ENCODE measurements at places on chromosomes 13 and 19.

DNA sequence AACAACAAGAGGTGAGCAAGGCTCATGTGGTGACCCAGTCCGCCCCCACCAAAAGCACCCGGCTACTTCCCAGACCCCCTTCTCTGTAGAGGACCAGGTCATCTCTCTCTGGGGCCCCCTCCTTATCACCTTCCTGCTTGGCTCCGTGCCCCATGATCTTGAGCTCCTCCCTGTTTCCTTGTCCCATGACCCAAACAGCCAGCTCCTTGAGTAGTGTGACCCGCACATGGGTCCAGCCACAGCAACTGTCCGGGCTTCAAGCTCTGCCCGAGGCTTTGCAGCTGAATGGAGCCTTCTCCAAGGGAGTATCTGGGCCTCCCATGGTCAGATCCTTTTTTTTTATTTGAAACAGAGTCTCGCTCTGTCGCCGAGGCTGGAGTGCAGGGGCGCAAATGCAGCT, 61.8 kb downstream of the MYO9B start:
- DNase-seq = no peak

DNA sequence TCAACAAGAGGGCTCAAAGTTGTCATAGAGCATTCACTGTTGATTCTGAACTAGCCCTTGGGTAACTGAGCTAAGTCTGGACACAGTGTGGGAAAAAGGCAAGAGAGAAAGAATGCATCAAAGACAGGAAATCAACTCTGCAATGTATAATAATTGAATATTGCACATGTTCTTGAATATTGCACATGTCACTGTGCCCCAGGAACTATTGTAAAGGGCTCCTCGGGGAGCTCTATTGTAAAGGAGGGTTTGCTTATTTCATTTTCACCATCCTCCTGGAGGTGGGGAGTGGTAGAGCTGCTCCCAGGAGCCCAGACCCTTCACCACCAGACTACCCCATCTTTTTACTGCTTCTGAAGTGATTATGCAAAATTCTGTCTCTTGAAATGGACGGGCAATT, 44.4 kb upstream of the ITM2B start:
- no peak for DNase-seq

GRCh38 chr19:8342316-8342683, 762 bp downstream of the KANK3 start:
- DNase-seq = no peak

DNA sequence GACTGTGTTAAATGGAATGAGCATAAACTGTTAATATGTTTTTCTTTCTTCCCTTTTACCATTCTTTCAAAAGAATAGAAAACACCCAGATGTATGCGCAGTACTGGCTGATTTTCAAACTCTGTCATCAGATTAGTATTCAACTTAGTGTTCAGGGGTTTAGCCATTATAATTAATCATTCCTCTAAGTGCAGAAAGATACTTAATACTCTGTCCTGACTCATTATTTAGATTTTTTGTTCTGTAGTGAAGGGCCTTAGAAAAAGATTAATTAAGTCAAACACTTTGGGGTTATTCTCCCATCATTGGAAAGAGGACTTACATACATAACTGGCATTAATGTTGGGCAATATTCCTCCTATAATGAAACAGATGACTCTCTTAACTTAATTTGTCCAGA, 1316.7 kb upstream of the SLC10A2 start:
- DNase-seq = no peak

DNA sequence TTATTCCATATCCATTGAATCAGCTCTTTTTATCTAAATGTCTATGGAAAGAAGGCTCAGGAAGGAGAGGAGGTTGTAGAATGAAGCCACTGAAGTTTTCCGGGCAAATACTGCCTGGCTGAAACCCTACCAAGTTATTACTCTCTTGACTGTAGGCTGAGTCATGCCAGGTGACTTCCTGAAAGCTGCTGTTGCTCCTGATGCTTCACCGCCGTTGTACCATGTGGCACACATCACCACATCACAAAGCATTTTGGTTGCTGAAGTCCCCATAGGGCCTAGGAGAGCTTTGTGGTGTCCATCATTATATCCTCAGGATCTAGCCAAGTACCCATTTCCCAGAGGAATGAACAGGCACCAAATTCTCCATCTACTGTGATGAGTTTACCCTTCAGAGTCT, 11.1 kb upstream of the TDRD12 start:
- no peak for DNase-seq

GRCh38 chr19:7373862-7374261, 25.1 kb downstream of the ARHGEF18 start:
- no peak for DNase-seq

DNA sequence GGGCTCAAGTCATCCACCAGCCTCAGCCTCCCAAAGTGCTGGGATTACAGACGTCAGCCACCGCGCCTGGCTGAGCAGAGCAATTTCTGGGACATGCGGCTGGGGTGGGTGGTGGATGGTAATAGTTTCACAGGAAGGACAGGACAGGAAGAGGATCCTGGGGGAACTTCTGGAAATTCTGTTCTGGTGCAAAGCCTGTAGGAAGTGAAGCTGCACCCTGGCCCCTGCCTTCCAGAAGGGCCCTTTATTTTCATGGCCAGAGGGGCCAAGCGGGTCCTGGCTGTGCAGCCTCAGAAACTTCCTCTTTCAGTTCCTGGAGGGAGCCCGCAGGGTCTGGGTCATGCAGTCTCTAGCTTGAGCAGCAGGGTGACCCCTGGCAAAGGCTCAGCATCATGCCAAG, 15.7 kb downstream of the FEM1A start:
- DNase-seq = no peak

- no peak for DNase-seq
These were observed 1.8 kb downstream of the THOP1 start for GRCh38 chr19:2787115-2787514.

DNA sequence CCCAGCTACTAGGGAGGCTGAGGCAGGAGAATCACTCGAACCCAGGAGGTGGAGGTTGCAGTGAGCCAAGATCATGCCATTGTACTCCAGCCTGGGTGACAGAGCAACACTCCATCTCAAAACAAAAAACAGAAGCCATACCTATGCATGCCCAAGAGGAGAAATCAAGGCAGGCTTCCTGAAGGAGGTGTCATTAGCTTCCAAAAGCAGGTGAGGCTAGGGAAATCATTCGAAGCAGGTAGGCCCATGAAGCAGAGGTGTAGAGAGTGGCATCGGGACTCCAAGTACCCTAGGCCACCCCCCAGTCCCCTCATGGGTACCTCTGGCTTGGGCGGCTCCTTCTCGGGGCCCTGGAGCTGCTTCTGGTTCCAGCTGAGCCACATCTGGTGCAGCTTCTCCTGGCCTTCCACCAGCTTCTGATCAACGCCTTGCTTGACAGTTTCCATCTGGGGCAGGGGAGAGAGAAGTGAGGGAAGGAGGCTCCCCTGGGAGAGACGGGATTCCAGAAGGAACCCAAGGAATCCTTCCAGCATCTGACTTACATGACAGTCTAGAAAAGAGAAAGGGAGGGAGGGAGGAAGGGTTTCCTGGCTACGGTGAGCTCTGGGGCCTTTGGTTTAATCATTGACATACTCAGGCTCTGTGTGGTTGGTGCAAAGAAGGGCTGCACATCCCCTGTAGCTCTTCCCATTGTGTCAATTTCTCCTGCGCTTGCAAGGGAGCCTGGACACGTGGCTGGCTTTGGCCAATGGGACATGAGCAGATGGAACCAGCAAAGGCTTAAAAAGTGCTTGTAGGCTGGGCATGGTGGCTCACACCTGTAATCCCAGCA, 13.1 kb upstream of the TICAM1 start:
- no peak for DNase-seq

- peak; percentile 7 for DNase-seq
These were observed 36.6 kb downstream of the MUC16 start for GRCh38 chr19:8973501-8974091.

DNA sequence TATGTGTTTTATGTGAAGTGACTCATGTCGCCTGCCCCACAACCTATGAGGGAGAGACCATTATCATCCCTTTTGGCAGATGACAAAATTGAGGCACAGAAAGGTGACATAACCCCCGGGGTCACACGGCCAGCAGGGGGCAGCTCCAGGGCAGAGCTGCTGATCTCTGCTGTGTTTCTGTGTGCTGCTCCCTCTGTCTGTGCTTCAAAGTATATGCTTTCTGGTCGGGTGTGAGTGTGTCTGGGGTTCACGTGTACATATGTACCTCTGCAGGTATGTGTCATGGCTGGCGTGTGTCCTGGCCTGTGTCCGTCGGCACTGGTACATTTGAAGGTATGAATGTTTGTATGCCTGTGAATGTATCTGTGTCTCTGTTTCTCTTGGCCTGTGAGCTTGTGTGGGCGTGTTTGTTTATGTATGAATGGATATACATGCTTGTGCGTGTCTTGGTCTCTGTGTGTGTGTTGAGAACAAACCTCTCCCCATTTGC, 7.1 kb downstream of the LIPE start:
- DNase-seq = peak; percentile 61

- DNase-seq = no peak
These were observed 9.5 kb downstream of the GPR32 start for GRCh38 chr19:50779504-50780457.

- no peak for DNase-seq
These were observed 201.9 kb downstream of the FGF9 start for GRCh38 chr13:21872795-21873194.

DNA sequence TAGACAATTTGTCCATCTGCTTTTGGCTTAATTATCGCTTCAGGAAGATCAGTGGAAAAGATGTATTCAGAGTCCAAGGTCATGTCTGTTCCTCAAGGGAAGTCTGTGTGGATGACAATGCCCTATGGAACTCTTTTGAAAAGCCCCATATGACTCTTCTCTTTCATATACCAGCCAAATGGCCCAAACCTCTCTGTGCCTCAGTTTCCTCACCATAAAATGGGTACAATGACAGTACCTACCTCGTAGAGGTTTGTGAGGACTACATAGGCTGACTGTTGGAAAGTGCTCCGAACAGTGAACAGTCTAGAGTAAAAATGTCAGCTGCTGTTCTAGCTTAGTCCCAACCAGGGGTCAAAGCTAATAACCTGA, 104.6 kb downstream of the COL4A2 start:
- no peak for DNase-seq

GRCh38 chr13:110297766-110298504, 9.0 kb downstream of the COL4A1 start:
- DNase-seq = no peak

GRCh38 chr19:40714441-40715299, 2.0 kb downstream of the COQ8B start:
- DNase-seq = peak; percentile 92

DNA sequence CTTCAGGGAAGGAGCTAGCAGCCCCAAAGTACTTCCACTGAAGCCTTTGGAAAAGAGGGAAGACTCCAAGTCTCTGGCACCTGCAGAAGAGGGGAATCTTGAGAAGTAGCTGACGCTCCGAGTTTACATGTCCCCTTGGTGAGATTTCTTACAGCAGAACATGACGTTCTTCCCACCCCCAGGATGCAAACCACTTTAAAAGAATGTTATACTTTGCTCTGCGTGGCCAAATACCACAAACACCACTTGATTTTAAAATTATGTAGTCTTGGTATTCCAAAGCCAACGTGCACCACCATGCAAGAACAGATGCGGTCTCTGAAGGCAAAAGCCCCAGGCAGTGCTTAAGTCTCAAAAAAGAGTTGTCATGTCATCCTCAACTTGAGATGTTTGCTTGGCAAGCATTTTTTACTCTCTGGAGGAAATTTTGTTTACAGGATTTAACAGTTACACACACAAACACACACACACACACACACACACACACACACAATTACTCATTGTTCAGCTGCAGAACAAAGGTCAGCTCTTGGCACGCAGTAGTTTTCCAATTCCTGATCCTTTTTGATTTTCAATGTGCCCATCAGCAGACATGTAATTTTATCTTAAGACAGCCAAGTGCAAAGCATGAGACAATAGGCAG, 106.1 kb downstream of the RGCC start:
- DNase-seq = no peak

- DNase-seq = no peak
These were observed 101.2 kb upstream of the TEX29 start for GRCh38 chr13:111219280-111219679.

DNA sequence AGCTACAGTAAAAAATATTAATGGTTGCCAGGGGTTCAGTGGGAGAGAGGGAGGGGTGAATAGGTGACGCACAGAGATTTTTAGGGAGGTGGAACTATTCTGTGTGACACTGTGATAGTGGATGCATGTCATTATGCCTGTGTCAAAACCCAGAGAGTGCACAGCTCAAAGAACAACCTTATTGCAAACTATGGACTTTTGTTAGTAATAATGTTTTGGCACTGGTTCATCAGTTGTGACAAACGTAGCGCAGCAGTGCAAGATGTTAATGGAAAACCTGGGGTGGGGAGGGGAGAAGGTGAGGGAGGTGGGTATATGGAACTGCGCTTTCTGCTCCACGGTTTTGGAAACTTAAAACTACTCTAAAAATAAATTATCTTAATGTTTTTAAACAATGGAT, 134.6 kb upstream of the RFC3 start:
- DNase-seq = no peak

GRCh38 chr13:66407128-66407527, 823.0 kb downstream of the PCDH9 start:
- DNase-seq = no peak

GRCh38 chr13:42984026-42984425, 8.0 kb downstream of the EPSTI1 start:
- no peak for DNase-seq

DNA sequence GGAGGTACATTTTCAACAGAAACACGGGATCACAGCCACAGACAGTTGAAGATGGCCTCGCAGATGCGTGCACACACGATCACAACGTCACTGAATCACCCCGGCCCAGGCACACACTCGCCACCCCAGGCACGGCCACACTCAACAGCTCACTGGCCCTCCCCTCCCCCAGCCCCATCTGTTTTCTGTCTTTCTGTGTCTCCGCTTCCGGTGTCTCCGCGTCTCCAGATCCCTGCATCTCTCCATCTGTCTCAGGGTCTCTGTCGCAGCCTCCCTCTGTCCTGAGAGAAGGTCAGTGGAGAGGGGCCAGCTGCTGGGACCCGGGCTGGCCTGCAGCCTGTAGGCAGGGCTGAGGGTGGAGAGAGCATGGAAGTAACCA, 3.8 kb upstream of the ATP1A3 start:
- no peak for DNase-seq

DNA sequence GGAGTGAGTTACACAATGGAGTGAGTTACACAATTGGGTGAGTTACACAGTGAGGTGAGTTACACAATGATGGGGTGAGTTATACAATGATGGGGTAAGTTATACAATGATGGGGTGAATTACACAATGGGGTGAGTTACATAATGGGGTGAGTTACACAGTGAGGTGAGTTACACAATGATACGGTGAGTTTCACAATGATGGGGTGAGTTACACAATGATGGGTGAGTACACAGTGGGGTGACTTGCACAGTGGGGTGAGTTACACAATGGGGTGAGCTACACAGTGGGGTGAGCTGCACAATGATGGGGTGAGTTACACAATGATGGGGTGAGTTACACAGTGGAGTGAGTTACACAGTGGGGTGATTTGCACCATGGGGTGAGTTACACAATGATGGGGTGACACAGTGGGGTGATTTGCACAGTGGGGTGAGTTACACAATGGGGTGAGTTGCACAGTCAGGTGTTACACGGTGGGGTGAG, 52.5 kb upstream of the GAS6 start:
- no peak for DNase-seq

GRCh38 chr19:23440207-23440606, 44.9 kb upstream of the ZNF91 start:
- no peak for DNase-seq
